ENCODE measurements at places on chromosomes 3 and 15.

DNA sequence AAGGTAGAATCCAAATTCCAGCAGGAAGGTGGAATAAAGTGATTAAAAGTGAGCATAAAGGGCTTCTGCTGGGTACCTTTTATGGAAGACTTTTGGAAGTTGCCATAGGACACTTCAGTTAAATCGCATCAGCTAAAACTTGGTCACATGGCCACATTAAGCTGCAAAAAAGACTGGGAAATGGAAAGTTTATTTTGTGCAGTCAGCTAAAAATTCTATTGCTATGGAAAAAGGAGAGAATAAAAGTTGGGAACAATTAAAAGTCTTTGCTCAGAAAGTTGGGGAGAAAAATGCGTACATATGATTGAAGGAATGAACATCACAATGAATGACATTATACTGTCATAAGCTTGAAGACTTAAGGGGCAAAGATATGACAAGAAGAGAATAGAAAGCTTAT, 49.3 kb downstream of the FGF7 start:
- no peak for DNase-seq

DNA sequence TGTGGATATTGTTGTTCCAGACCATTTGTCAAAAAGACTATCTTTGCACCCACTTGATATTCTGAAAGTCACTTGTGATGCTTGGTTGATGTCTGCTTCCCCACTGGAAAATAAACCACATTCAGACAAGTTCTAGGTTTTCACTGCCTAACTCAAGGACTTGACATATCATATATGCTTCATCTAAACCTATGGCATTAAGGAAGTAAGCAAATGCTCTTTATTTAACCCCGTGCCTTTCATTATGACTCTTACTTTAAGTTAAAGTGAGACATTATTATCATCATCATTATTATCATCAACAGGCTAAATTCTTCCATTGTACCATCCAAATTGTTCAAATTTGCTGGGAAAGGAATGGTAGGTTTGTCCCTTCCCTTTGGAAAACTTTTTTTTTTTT, 30.8 kb upstream of the C3orf80 start:
- DNase-seq = no peak

DNA sequence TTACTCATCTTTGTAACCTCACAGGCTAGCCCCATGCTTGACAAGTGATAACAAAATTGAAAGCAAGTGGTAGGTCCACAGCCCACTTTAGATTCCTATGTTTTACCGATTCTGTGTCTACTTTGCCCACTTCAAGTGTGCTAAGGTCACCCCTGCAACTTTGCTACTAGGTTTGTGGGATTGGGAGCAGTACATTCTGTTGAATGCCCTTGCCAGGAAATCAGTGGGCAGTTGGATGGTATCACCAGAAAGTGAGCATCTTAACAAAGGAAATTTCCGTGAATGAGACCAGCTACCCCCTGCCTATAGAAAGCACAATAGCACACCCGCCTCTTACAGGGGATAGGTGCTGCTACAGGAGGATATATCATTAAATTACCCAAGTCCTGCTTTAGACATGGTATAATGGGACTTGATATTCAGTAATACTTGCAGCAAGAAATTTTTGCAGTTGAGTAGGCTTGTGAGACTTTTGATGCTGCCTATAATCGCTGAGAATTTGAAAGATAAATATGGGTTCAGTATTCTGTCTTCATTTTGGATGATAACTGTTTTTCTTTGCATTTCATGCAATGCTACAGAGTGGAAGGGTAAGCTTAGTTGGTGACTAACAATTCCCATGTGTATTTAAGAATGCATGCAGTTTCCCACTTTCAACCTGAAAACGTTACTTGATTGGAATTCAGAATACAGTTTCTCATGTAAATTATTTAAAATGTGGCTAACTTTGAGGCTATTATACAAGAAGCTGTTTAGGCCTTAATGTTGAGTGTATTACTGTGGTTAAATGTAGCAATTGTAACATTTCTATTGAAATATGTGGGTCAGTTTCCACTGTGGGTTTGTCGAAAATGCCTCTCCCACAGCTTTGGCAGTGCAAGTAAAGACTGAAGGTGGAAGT, 9.5 kb downstream of the EBLN2 start:
- no peak for DNase-seq

DNA sequence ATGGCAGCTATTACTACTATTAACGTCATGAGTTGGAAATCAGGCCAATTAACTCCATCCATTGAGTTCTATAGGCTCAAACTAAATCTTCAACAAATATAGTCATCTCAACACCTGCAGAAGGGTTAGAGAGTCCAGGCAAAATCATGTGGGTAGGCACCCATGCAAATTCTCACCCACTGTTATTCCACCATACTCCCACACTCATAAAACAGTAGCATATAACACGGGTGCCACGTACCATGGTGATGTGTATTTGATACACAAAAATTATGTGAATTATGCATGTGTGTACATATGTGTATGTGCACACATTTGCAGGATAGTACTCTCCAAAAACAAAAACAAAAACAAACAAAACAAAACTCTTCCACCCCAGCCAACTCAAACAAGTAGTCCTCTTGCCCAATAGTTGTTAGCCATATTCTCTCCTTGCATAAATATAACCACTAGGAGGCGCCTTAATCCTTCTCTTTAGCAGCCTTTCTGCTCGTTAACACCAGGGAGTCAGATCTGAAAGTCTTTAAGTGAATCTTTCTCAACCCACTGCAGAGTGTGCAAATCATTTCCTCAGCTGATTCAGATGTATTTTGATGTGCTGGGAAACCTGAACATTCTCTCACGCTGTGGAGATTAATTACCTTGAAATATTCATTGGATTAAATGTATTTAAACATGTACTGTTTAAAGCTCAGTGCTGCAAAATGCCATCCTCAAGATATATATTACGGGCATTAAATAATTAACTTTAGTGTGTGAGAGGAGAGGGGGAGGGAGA, 38.0 kb upstream of the COPB2 start:
- no peak for DNase-seq

- no peak for DNase-seq
These were observed 8.3 kb upstream of the POLR2M start for GRCh38 chr15:57698243-57698642.

GRCh38 chr3:34361921-34362320, 563.5 kb downstream of the PDCD6IP start:
- DNase-seq = no peak

DNA sequence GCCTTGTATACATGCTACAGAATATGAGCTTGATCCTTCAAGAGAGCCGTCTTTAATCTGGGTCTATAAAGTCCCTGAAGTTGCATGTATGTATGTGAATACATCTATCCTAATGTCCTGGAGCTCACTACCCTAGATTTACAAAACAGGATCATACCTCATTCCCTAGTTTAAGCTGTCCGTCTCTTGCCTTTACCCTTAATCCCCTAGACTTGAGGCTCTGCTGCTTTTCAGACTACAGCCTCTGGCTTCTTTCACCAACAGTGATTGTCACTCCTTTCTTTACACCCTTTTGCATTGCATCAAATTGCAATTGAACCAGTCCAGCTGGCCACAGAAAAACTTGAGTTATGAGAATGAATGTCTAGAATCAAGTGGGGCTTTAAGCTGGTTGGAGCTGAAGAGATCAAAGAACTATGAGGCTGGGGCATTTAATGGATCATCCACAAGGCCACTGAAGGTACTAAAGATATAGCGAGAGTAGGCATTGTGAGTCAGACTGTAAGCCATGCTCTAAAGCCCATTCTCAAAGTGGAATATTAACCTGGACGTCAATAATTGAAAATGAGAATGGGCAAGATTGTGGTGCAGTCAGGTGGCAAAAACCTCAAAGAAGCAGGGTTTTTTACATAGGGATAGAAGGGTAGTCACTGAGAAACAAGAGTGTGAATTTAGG, 12.3 kb upstream of the PLD1 start:
- DNase-seq = no peak
